ENCODE measurements at places on chromosomes 5 and 9.

DNA sequence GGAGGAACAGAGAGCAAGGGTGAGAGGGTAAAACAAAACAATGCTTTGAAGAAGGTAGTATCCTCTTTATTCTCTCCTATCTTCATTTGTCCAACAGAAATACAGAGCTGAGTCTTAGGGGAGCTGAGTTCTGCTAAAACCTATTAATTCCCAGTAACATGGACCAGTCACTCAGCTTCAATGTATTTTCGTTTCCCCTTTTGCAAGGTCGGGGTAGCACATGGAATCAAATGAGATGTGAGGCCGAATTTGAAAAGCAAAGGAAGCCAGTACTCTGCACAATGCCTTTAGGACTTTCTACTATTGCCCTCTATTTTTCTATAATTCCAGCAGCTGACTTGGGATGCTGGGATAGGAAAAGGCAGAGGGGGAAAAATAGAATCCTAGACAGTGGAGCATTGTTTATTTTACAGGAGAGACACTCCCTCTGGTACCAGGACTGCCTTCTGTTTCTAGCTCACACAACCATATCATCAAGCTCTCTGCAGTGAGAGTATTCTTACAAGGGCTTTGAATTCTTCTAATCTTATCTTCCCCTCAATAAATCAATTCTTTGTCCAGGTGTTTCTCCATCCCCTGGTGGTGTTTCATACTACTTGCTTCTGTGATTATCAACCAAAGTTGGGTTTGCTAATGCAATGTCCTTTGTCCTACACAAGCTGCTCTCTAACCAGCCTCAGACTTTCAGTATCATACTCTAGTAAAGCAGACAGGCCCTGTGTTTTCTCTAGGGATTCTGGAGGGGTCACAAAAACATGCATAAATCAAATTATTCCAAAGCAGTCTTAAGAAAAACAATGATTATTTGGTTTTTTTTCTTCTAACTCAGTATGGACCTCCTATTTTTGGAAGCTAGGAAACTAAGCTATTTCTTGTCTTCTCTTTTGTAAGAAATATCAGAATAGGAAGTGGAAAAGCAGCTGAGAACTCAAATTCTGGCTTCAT is 341.5 kb downstream of the OSTF1 start:
- no peak for DNase-seq

- DNase-seq: no peak
Measured at GRCh38 chr5:173229966-173230689, 4.9 kb downstream of the NKX2-5 start.

DNA sequence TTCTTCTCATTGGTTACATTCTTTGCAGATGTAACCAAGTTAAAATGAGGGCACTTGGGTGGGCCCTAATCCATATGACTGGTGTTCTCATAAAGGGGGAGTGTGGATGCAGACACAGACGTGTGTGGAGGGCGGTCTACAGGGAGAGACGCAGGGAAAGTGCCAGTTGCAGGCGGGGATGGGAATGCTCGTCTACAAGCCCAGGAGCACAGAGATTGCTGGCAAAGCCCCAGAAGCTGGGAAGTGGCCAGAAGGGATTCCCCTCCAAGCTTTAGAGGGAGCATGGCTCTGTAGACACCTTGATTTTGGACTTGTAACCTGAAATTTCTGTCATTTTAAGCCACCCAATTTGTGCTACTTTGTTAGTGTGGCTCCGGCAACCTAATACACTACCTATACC is 96.8 kb upstream of the CTSL start:
- no peak for DNase-seq

DNA sequence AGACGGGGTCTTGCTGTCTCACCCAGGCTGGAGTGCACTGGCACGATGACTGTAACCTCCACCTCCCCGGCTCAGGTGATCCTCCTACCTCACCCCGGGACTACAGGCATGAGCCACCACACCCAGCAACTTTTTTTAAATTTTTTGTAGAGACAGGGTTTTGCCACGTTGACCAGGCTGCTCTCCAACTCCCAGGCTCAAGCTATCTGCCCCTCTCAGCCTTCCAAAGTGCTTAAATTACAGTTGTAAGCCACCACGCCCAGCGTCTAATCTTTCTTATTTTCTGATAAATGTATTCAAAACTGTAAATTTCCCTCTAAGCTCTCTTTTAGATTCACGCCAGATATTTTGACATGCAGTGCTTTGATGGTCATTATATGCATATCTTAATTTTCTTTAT is 10.3 kb downstream of the FRRS1L start:
- no peak for DNase-seq

GRCh38 chr5:28678899-28679298 is 1640.5 kb upstream of the CDH9 start:
- no peak for DNase-seq

DNA sequence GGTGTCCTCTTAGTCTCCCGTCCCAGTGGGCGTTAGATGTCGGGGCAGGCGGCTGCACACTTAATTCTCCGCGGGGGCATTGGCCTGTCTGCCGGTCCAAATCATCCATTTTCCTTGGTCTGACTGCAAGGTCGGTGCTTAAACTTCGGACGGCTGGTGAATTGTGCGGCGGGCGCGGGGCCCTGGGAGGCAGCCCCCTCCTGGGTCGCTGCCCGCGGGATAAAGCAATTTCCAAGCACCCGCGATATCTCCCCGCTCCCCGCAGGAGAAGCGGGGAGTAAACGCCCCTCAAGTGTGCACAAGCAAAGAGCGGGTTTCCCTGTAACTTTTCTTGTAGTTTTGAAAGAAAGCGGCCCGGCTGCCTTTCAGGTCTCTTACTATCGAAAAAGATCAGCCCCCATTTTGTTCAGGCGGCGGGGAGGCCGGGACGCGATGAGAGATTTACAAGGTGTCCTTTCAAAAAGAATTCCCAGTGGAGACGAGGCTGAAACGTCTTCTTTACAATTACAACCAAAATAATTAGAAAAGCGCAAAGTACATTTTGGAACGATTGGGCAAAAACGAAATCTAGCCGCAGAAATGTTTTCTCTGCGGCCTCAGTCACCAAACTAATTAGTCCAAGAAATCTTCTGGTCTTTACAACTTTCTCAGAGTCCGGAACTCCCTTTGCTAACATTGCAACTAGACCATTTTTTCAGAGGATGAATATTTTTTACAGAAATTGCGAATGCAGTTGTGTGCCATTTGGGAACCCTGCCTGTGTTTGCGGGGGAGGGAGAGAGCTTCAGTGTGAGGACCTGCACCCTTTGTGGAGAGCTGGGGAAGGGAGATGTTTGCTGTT is 1.8 kb downstream of the IRX1 start:
- no peak for DNase-seq

- peak; percentile 63 for DNase-seq
Measured at GRCh38 chr5:135398855-135399793, at the start of gene MACROH2A1. Gene MACROH2A1 (minus strand): TSS chr5:135399231. CDS start chr5:135389093, 10,138 bp downstream.

DNA sequence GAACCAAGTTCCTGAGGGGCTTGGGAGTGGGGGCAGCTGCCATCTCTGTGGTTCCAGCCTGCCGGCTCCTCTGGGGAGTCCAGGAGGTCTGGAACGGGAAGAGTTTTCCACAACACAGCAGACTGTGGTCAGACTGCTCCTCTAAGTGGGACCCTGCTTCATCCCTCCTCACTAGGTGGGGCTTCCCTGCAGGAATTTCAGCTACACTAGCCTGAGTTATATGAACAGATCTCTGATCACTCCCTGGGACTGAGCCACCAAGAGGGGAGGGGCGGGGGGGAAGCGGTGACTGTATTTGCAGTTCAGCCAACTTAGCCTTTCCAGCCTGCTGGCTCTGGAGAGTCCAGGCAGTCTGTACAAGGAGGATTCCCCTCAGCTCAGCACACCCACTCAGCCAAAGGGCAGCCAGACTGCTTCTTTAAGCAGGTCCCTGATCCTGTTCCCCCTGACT is 19.4 kb downstream of the DTWD2 start:
- no peak for DNase-seq

DNA sequence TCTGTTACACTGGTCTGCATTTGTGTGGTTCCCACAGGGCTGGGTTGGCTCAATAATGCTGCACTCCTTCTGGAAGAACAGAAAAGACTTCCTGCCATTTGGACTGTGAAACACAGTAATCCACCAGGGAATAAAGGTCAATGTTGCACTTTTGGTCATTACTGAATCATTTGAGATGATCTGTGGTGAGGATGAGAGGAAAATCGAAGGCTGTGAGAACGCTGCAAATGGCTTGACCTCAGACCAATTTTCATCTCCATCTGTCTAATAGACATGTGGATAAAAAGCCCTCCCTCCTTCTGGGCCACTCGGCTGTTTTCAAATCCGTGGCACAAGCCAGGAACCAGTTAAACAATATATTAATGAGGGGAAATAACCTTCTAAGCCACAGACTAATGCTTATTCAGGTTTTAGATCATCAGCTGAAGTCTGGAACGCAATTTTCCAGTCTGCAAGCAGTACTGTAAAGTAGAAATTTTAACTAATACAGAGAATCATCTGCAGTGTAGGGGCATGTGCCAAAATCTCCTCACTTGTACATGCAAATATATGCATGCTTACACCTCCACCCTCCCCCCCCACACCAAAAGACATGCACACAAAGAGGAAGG is 20.2 kb downstream of the TLE1 start:
- DNase-seq: no peak

DNA sequence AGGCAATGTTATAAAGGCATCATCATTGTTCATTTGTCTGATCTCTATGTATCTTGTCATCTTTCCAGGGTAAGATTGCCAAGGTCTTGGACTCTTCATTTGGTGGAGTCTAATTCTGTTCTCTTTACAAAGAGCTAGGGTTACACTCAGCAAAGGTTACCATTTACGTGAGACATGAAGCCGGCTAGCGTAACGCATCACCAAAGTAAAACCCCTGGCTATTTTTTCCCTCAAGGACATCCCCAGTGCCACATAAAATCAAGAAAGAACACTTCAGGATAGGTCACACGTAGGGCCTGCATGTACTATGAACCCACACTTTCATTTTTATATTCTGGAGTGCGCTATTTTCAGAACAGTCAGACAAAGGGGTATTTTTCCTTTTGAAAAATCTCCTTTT is 20.0 kb upstream of the MYOT start:
- no peak for DNase-seq

DNA sequence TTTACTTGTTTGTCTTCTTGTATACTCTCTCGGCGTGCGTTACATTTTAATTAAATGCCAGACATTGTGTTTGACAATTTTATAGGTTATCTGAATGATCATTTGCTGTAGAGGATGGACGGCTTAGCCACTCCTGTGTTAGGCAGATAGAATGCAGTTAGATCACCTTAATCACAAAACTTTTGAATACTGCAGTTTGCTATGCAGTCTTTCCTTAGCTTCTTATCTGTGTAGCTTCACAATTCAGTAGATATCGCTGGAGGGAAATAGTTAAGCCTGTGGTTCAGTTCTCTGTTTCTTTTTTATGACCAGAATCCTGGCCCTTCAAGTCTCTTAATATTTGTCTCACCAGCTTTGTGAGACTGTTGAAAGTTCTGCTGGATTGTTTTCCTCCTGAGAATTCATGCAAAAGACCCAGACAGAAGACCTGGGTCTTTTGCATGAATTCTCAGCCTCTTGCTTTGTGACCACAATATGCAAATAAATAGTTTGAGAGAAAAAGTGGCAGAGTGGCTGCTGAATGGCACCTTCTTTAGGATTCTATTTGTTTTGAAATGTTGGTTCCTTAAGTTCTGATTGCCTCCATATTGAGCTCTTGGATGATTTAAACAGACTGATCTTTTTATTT is 40.2 kb downstream of the RASA1 start:
- DNase-seq: no peak

GRCh38 chr5:143913008-143913752 is 101.2 kb downstream of the HMHB1 start:
- no peak for DNase-seq

DNA sequence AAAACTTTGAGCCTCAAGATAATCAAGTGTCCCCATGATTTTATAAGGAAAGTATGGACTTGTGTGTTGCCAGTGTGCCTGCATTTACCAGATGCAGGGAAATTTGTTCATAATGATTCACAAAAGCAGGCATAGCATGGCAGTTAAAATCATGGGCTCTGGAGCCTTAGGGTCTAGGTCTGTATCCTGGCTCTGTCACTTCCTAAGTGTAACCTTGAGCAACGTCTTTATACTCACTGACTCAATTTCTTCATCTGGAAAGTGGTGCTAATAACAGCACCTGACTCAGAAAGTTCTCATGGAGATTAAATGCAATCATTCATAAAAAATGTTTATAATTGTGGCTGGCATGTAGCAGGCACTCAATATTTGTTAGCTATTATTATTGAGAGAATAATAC is 234.9 kb downstream of the SAXO1 start:
- no peak for DNase-seq

- no peak for DNase-seq
Measured at GRCh38 chr5:64505769-64506566, at the start of gene RGS7BP. Gene RGS7BP (plus strand): TSS chr5:64506015. CDS start chr5:64506625, 610 bp downstream.
